ENCODE measurements at places on chromosomes 16 and 17. TPM values are rescaled to one million over a fixed set of nuclear protein-coding genes. Genes with fewer than 3 reads are reported as not detected.

DNA sequence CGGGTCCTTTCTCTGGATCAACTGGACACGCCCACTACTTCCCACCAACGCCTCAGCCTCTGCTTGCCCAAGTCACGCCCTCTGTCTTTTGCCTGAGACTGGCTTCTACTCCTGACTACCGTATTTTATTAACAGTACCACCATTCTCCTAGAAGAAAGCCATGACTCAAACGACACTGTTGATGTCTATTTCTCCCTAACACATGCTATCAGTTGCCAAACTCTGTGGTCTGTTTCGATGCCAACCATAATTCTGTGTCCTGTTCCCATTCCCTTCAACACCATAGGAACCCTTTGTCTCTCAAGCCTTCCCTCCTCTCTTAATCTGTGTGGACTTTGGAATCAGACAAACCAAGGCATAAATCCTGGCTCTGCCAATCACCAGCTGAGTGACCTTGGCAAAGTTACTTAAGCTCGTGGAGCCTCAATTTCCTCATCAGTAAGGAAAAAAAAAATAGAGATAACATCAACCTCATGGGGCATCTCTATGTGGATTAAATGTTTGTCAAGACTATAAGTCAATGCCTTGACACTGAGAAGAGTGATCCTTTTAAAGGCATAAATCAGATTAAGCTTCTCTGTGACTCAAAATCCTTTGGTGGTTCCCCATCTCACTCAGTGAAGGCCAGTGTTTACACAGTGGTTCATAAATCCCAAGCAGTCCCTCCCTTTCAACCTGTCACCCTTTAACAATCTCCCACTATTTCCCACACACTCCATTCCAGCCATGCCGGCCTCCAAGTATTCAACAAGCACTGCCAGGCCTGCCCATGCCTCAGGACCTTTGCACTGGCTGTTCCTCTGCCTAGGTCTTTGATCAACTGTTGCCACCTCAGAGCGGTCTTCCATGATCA, 45.6 kb downstream of the ERN1 start:
- no peak for DNase-seq

DNA sequence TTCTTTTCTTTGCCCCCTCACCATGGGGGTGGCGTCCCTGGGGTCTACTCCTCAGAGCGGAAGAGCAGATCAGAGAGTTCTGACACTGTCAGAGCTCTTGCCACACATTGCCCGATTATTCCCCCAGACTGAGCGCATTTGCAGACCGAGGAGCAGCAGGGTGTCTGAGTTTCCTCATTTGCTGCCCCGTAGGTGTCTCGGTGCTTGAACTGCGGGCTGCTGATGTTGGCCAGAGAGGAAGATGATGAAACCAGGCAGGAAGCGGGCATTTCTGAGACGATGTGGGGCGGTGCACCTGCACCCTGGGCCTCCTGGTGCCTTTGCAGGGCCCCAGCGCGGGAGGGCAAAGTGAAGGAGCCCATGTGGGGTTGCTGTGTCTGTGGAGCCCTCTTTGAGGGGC, 55.2 kb downstream of the ARSG start:
- peak; percentile 62 for DNase-seq

TP53TG3B gene
- not detected for total RNA-seq

DNA sequence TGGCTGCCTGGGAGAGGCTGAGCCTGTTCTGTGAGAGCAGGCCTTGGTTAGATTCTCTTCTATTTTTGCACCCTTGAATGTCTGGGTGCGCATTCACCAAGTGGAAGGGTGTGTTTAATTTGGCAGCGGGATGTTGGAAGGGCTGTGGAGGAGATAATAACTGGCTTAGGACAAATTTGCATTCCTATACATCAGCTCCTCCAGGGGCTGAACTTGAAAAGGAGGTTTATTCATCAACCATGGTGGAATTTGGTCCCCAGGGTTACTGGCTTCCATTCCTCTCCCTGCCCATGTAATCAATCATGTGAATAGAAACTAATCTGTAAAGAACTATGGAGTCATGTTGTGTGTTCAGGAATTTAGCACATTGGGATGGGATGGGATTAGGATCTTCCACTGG, 100.2 kb upstream of the FOXF1 start:
- no peak for DNase-seq

DNA sequence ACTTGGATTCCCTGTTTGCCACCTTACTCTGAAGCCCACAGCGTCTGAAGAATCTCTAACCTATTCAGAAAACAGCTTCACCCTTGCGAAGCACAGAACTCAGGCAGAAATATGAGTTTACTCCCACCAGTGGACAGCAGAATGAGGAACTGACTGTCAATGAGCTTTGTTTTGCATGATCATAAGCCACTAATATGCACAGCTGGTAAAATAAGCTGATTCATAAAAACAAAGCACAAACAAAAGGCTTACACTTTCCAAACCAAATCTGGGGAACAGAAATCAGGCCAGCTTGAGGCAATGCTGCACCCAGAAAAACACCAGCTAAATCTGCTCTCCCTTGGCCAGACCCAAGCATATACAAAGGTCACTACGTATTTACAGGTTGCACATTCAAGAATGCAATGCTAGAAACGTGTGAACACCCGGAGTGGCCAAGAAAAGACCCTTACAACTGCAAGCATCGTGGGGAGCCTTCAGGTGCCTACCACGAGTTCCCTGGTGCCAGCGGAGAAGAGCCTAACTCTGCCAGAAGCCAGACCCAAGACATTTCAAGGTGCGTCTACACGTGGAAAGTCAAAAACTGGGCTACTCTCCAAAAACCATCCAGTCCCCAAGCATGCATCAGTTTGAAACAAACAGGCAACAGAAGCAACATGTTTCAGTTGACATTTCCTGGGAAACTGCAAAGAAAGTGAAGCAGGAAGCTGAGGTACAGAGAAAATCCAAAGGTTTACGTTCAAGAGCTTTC, 207.1 kb downstream of the ZFHX3 start:
- no peak for DNase-seq

Measured in CD8-positive, alpha-beta memory T cell (primary cell).